Fibroblast of skin of left quadriceps (primary cell): ENCODE measurements at places on chromosomes 6 and 20.

GRCh38 chr6:20102397-20103073 lies 109.7 kb downstream of the MBOAT1 start:
- DNase-seq, result no peak

DNA sequence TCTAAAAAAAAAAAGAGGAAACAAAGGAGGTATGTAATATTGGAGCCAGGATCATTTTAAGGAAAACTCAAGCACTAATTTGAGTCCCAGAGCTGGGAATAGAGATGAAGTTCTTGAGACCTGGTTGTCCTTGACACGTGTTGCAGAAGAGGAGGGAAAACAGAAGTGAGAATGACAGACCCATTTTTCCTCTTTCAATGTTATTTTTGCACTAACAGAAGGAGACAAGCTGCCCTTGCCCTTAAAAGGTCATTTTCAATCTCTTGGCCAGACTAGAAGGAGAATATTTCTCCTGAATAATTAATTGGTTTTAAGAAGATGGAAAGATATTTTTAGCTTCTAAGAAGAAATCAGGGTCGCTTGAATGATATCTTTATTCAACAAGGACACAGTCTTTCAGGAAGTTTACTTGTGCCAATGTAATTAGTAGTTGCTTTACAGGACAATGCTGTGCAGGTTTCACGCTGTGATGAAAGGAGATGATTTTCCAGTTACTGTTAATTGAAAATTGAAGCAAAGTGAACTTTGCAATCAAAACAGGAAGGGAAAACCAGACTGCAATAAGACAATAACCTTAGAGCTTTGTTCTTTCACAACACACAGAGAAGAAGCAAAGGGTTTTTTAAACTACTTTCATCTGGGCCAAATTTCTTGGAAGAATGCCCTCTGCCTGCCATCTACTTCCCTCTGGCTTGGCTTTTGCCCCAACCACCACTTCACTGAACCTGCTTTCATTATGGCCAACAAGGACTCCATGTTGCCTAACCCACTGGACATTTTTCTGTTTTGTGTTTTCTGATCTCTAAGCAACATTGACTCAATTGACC lies 107.8 kb upstream of the SHLD1 start:
- no peak for DNase-seq

GRCh38 chr6:13248584-13248985 lies 79.8 kb downstream of the TBC1D7 start:
- no peak for DNase-seq

- no peak for DNase-seq
These were observed 53.3 kb downstream of the CNKSR3 start for GRCh38 chr6:154457046-154457713.
